ENCODE measurements at places on chromosomes 2 and 18.

DNA sequence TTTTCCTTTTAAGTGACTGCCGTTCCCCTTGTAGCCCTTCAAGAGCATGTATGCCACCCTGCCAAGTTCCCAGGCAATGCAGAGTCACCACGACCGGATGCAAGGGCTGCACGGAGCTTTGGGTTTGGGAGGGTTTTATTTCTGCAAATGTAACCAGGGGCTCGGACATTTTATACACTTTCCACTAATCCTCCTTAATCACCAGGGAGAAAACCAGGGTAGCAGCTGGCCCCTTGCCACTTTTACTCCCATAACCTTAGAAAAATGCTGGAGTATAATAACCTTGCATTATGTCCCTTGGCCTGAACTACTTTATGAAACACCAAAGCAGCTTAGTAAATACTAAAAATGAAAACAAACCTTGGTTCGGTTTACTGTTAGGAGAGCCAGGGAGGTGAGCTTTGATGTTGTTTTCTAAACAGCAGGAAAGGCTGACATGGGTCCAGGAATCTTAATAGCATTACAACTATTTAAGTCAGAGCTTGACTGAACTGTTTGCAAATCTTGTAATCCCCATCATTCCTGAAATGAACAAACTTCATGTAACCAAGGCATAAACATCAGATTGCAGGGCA, 152.8 kb upstream of the RIOK3 start:
- DNase-seq = no peak

- DNase-seq = no peak
These were observed 150.8 kb downstream of the THSD7B start for GRCh38 chr2:136916131-136916530.

DNA sequence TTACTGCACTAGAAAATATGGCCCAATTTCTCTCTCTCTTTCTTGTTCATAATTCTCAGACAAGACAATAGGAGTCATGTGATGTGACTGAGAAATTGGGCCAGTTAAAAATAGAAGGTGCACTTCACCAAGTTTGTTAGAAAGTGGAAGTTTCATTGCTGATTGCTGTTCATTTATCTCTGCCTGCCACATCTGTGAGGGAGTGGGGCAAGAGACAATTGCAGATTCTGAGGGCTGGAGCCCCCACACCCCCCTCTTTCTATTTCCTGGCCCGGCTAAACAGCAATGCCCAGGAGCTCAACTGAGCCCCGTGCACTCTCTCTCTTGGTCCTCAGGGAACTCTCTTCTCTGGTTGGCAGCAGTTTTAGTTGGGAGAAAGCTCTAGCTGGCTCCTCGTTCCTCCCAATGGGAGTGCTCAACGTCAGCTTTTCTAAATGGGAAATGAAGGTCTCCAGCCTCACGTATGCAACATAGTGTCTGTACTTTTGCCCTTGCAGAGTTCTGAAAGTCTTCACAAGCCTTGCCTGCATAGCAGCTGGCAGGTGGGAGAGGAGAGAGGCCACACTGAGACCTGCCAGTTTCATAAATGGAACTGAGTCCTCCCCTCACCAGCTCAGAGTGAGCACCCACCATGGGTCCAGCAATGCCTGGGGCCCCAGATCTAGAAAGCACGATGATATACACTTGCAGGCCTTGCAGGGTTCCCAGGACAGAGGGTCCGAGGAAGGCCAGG, 115.7 kb downstream of the MYCN start:
- no peak for DNase-seq

DNA sequence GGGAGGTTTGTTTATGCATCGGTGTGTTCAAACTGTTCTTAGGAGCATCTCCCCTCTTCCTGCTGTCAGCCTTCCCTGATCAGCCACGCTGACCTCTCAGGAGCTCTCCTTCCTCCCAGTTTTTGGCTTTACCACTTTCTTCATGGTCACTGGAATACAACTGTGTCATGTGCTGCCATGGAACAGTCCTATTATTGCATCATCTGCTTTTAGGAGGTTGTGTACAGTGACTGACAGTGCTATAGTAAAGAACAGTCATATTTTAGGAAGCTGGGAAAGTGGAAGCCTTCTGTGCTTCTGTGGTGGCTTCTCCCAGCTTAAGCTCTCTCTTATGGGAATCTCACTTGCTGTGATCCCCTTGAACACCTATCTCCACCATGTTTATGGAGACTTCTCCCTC, 165.5 kb downstream of the TPGS2 start:
- DNase-seq = no peak

- DNase-seq = no peak
These were observed 42.9 kb downstream of the WDR75 start for GRCh38 chr2:189483980-189484740.

- no peak for DNase-seq
These were observed 83.8 kb downstream of the MBD2 start for GRCh38 chr18:54140641-54141040.

DNA sequence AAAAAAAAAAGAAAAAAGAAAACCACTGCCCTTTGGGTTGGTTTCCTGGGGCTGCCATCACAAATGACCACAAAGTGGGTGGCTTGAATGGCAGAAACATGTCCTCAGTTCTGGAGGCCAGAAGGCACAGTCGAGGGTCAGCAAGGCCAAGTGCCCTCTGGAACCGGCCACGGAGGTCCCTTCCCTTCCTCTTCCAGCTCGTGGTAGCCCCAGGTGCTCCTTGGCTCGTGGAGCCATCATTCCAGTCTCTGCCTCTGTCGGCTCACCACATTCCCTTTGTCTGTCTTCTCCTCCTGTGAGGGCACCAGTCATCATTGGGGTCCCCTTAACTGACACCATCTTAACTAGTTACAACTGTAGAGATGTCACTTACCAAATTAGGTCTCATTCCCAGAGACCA, 8.5 kb upstream of the NFATC1 start:
- DNase-seq = no peak

DNA sequence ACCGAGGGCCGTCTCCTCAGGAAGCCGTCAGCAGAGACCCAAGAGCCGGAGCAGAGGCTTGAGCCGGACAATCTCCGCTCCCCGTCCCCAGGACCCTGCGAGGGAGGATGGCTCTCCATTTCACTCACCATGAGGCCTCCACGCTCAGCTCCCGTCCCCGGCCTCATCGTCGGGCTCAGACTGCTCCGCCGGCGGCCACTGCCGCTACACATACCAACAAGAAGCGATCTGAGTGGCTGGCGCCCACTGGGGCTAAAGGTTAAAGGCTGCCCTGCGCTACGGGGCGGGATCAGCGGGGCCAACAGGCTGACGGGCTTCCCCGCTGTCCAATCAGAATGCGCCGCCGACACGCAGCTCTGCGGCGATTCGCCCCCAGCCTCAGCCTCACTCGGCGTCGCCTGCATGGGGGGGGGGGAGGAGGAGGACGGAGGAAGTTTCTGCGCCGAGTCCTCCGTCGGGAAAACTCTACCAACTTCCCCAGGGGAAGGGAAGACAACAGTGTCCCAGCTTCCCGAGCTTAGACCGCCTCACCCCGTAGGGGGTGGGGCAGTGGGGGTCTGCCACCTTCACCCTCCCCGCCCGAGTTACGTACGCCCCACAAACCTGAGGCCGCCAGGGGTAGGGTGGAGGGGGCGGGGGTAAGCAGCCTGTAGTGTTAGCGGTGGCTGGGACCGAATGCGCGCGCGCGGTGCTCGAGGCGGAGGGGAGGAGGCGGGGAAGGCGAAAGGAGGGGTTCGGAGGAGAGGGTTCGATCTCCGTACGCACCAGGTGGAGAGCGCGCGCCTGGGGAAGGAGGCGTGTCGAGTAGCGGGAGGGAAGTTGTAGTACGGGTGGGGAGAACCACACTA, at the start of gene PRPF40A:
Gene PRPF40A, minus strand, starts transcription at position 234 of the 848 bp plus-strand sequence. Its CDS starts 22 bp downstream, at position 212.
- peak; percentile 96 for DNase-seq

- DNase-seq = no peak
These were observed 63.2 kb downstream of the CEP192 start for GRCh38 chr18:13054336-13054735.

DNA sequence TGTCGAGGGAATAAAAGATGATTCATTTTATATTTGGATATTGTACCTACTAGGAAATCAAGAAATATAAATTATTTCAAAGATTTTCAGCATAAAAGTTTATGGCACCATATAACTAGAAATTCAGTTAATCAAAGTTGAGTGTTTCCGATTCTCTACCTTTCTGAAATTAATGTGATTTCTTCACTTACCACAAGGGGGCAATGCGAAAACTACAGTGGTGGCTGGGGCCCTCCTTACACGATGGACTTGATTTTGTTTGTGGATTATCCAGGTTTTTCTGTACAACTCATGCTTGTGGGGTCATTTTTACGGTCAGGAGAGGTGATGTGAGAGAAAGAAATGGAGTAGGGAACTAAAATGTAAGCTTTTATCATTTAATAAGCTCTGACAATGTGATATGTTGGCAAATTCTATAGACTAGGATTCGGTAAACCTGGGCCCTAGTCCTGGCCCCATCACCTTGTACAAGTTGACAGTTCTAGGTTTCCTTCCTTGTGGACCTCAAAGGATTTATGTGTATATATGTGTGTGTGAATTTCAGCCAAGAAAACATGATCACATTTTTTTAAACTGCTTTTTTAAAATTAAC, 47.6 kb downstream of the G6PC2 start:
- no peak for DNase-seq

GRCh38 chr2:16700551-16701259, 35.1 kb upstream of the CYRIA start:
- DNase-seq = no peak

- DNase-seq = no peak
These were observed 165.7 kb downstream of the LNPK start for GRCh38 chr2:175836361-175836760.

DNA sequence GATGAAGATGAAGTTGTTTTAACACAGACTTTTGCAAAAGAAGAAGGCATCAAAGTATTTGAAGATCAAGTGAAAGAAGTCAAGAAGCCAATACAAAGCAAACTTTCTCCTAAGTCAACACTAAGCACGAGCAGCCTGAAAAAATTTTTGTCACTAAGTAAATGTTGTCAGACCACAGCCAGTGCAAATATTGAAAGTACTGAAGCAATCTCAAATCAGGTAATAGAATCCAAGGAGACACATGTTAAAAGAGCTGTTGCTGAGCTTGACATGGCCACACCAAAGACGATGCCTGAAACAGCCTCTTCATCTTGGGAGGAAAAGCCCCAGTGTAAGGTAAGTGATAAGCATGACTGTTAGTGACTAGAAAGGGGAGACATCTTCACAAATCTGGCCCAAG, 75.1 kb downstream of the FSIP2 start:
- DNase-seq = no peak

DNA sequence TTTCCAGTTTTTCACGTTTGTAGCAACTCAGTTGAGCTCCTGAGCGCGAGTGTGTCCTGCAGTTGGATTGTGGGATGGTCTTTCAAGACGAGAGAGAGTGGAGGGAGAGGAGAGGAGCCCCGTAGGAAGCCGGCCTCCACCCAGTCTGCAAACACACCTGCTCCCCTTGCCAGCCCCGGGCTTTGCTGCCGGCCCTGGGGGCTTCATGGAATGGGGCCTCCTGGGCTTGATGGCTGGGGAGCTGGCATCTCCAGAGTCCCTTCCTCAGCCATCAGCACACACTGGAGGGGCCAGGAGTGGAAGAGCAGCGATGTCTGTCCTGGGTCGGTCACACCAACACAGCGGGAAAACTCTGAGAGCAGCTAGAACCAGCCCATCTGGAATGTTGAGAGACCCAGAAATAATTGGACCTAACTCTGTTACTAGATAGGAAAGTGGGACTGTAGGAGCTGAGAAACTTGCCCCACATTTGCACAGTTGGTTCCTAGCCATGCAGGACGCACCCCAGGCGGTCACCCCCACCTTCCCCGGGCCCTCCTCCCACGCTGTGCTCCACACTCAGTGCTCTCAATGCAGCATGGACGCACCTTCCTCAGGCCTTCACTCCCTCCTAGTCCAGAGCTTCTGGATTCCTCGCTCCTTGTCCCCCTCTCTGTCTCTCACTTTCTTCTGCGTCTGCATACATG, 69.6 kb downstream of the PTGR3 start:
- DNase-seq = no peak

GRCh38 chr2:176642074-176642473, 372.8 kb downstream of the MTX2 start:
- no peak for DNase-seq

GRCh38 chr2:182890305-182890704, 23.9 kb upstream of the FRZB start:
- no peak for DNase-seq

DNA sequence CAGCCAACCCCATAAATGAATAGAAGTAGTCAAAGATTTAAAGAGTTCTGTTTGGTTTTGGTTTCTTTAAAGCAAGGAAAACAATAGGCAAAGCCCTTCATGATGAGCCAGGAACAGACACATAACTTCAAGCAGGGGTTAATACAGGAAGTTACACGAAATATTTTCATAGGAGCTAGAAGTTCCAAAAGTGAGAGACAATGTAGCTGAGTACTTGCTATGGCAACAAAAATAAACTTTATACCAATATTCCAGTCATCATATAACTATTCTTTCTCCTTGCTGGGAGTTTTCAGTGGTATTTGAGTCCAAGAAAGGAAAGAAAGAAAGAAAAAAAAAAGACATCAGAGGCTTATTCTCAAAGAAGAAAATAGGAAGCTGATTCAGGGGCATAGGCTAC, 56.2 kb downstream of the COBLL1 start:
- DNase-seq = no peak

GRCh38 chr2:15763106-15763821, 171.6 kb downstream of the DDX1 start:
- no peak for DNase-seq

- DNase-seq = no peak
These were observed 174.6 kb downstream of the SMAD7 start for GRCh38 chr18:48776156-48776555.

- no peak for DNase-seq
These were observed 1279.9 kb upstream of the NRXN1 start for GRCh38 chr2:52311862-52312261.

- DNase-seq = no peak
These were observed 70.9 kb upstream of the EML6 start for GRCh38 chr2:54652540-54652939.

GRCh38 chr2:241224018-241224850, 35.8 kb downstream of the ANO7 start:
- DNase-seq = peak; percentile 91

GRCh38 chr2:155836439-155836838, 496.1 kb downstream of the NR4A2 start:
- no peak for DNase-seq

DNA sequence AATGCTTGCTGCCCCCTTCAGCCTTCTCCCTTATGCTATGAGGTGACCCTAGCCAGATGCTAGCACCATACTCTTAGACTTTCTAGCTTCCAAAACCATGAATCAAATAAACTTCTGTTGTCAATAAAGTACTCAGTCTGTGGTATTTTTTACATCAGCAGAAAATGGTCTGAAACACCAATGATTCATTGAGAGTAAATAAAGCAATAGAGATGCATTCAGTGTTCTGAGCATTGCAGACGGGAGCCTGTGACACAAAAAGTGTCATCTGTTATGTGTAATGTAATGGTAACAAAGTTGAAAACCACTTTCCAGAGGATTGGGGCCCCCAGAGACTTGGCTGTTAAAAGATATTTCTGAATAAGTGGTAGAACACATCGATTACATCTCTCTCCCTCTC, 758.0 kb upstream of the NRXN1 start:
- DNase-seq = no peak
